ENCODE measurements at places on chromosomes 5 and 9. TPM values are rescaled to one million over a fixed set of nuclear protein-coding genes. Genes with fewer than 3 reads are reported as not detected.

- H3K27me3 ChIP-seq, result no peaks in the 10 kb centered on the region
- H3K4me3 ChIP-seq, result no peak overlapping the region
- H3K36me3 ChIP-seq, result no peaks in the 10 kb centered on the region
- H3K4me1 ChIP-seq, result peaks cover 46% of the 10 kb centered on the region
- no peak for DNase-seq
These were observed 4.9 kb downstream of the SUSD1 start for GRCh38 chr9:112170235-112170634.

DNA sequence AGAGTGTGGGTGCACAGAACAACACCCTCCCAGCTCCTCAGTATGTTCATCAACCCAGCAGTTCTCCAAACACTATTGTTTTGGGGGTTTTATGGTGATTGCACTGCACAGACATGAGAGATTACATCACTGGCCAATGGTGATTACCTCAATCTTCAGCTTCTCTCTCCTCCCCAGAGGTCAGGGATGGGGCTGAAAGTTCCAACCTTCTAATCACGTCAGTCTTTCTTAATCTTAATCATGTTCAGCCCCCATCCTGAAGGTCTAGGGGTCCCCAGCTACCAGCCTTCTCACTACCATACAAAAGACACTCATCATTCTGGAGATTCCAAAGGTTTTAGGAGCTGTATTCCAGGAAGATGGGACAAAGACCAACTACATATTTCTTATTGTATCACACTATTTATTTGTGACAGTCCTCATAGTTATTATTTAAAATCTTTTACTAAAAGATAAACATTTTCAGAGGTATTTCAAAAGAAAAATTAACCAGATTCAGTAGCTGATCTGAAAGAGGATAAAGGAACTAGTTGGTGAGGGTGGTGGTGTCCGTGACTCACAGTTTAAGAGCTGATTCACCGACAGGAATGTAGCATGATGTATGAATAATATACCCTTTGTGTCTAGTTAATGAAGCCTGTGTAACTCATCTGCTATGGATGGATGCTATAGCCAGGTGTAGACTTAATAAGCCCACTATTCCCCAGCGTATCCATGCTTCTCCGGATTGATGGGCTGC, 35.6 kb downstream of the RASEF start:
- no peak overlapping the region for H3K27ac ChIP-seq
- H3K36me3 ChIP-seq, result no peaks in the 10 kb centered on the region
- no peaks in the 10 kb centered on the region for H3K4me1 ChIP-seq
- H3K27me3 ChIP-seq, result no peaks in the 10 kb centered on the region
- no peak for DNase-seq
- no peak overlapping the region for H3K4me3 ChIP-seq

DNA sequence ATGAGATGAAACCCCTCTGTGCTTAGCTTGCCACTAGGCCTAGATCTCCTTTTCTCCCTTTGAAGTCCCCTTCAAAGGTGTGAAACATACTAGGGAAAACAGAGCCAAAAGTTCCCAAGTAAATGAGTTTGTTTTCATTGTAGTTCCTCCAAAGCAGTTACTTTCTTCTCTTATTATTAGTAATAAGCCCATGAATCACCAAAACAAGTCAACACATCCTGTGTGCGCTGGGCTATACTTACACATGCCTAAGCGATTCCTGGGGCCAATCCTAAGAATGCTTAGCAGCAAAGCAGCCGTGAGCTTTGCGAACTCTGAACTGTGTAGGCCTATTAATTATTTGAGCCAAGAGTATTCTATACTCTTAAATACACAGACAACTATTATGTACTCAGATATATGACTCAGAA, 7.6 kb downstream of the ENC1 start:
- no peak overlapping the region for H3K27ac ChIP-seq
- H3K4me1 ChIP-seq, result peaks cover 23% of the 10 kb centered on the region
- no peaks in the 10 kb centered on the region for H3K27me3 ChIP-seq
- DNase-seq, result no peak

DNA sequence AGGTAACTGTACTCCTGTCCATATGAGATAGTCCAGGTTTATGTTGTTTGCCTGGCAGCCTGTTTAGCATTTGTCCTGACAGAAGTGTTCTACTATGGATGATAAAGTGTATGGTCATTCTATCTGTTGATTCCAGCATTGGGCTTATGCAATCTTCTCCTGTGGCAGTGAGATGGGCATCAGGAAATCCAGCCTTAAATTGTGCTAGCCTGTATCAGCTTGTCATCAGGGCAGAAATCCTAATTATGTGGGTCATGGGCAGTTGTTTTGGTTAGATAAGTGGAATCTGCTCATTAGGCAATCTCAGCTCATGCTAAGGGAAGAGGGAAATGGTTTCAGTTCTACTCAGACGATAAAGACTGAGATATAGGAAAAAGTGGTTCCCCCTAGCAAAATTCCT, 247.4 kb upstream of the CHD1 start:
- no peaks in the 10 kb centered on the region for H3K27me3 ChIP-seq
- H3K36me3 ChIP-seq, result no peaks in the 10 kb centered on the region
- no peak overlapping the region for H3K4me3 ChIP-seq
- no peak overlapping the region for H3K27ac ChIP-seq

- peak; percentile 42 for DNase-seq
- no peak overlapping the region for H3K27ac ChIP-seq
- no peak overlapping the region for H3K4me3 ChIP-seq
These were observed 43.1 kb downstream of the BOD1 start for GRCh38 chr5:173573126-173573960.

DNA sequence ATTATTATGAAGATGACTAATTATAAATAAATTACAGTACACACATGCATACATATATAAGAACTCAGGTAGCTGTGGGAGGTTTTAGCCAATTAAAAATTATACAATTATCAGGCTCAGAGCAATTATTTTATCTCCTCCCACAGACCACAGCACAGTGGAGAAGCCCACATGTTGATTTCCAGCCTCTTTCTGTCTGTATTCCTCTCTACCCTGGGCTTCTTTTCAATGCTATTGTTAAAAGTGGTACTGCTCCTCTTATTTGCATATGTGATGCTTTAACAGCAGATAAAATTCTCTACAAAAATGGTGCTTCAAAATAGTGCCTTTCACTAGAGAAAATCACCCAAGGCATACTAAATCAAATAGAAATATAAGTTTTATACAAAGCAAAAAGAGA, 218.7 kb downstream of the NFIB start:
- H3K27ac ChIP-seq, result no peak overlapping the region
- DNase-seq, result no peak
- H3K36me3 ChIP-seq, result no peaks in the 10 kb centered on the region
- H3K4me1 ChIP-seq, result no peaks in the 10 kb centered on the region
- no peaks in the 10 kb centered on the region for H3K27me3 ChIP-seq
- H3K4me3 ChIP-seq, result no peak overlapping the region

GRCh38 chr5:139646912-139647505, 1.1 kb upstream of the CXXC5 start:
- H3K4me3 ChIP-seq, result peak overlapping the region; percentile 92
- no peak overlapping the region for H3K27ac ChIP-seq
- no peaks in the 10 kb centered on the region for H3K36me3 ChIP-seq
- DNase-seq, result no peak
- H3K27me3 ChIP-seq, result no peaks in the 10 kb centered on the region

GRCh38 chr9:11931109-11931508, 762.1 kb upstream of the TYRP1 start:
- no peaks in the 10 kb centered on the region for H3K4me1 ChIP-seq
- H3K27me3 ChIP-seq, result no peaks in the 10 kb centered on the region
- no peak for DNase-seq
- H3K27ac ChIP-seq, result no peak overlapping the region
- no peaks in the 10 kb centered on the region for H3K36me3 ChIP-seq

- no peaks in the 10 kb centered on the region for H3K4me1 ChIP-seq
- H3K27me3 ChIP-seq, result no peaks in the 10 kb centered on the region
- no peak for DNase-seq
These were observed 27.9 kb upstream of the TLE1 start for GRCh38 chr9:81717061-81717746.

- H3K4me3 ChIP-seq, result no peak overlapping the region
- H3K36me3 ChIP-seq, result peaks cover 13% of the 10 kb centered on the region
- no peak for DNase-seq
- no peaks in the 10 kb centered on the region for H3K4me1 ChIP-seq
- no peak overlapping the region for H3K27ac ChIP-seq
These were observed 130.0 kb downstream of the SEMA6A start for GRCh38 chr5:116444373-116445295.

DNA sequence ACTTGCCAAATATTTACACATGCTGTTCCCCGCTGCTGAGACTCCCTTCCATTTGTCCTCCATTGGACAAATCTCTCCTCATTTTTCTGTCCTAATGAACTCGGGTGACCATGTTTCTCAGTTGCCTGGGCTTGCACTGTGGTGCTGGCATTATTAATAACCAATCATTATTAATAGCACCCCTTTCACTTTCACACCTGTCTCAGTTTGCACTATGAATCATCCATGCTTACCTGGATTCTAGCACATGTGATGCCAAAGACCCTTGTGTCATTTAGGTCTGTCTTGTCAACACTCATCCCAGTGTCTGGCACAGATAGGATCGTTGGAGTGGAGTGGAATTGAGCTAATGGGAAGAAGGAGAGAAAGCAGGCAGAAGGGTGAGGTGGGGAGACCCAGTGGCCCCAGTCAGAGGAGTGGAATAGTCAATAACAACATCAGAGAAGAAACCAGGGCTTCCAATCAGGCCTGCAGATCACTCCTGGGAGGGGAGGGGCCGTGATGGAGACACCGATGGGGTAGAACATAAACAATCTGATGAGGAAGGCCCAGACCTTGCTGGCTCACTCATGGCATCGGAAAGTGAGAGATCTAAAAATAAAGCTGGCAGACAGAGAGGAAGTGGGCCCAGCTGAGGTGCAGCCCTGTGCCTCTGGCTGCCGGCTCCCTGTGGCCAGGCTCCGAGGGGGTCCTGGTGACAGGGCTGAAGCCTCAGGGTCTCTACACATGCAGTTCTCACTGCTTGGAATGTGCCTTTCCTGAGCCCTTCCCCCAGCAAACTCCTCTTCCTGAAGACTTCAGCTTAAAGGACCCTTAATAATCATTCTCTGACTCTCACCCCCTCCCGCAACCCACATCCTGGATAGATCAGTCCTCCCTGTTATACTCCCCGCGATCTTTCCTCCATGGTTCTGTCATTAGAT, 33.5 kb upstream of the CRB2 start:
- H3K4me1 ChIP-seq, result peaks cover 68% of the 10 kb centered on the region
- peak; percentile 78 for DNase-seq
- no peaks in the 10 kb centered on the region for H3K36me3 ChIP-seq
- H3K27ac ChIP-seq, result peak overlapping the region; percentile 94
- H3K27me3 ChIP-seq, result no peaks in the 10 kb centered on the region

- peaks cover 21% of the 10 kb centered on the region for H3K36me3 ChIP-seq
- no peaks in the 10 kb centered on the region for H3K27me3 ChIP-seq
- no peak overlapping the region for H3K27ac ChIP-seq
- H3K4me1 ChIP-seq, result no peaks in the 10 kb centered on the region
- no peak overlapping the region for H3K4me3 ChIP-seq
These were observed 16.8 kb downstream of the C1QTNF3 start for GRCh38 chr5:34026089-34026761.

The HAVCR2 gene
- 0.53 TPM for polyA plus RNA-seq

The FAM200C gene
- polyA plus RNA-seq, result 0.32 TPM

The C9orf50 gene
- polyA plus RNA-seq, result not detected

The ATOX1 gene
- 60.5 TPM for polyA plus RNA-seq

The C1QTNF3 gene
- polyA plus RNA-seq, result not detected

The ANKRD55 gene
- not detected for polyA plus RNA-seq

The PCDHA9 gene
- polyA plus RNA-seq, result not detected

Data from naive B cell (primary cell).